ENCODE measurements at places on chromosomes 4 and X. TPM values are rescaled to one million over a fixed set of nuclear protein-coding genes. Genes with fewer than 3 reads are reported as not detected.

C4orf50 gene
- total RNA-seq: not detected

PAGE2 gene
- total RNA-seq: not detected

- DNase-seq: peak; percentile 72
Observed at GRCh38 chr4:5750946-5751665, 40.1 kb downstream of the EVC start.

PRDM5 gene
- total RNA-seq: 9.6 TPM

CHM gene
- total RNA-seq: 23.3 TPM

- DNase-seq: no peak
Observed at GRCh38 chr4:141565379-141566089, 70.8 kb upstream of the IL15 start.

GRCh38 chrX:39759526-39760224, 338.1 kb downstream of the BCOR start:
- no peak for DNase-seq

DNA sequence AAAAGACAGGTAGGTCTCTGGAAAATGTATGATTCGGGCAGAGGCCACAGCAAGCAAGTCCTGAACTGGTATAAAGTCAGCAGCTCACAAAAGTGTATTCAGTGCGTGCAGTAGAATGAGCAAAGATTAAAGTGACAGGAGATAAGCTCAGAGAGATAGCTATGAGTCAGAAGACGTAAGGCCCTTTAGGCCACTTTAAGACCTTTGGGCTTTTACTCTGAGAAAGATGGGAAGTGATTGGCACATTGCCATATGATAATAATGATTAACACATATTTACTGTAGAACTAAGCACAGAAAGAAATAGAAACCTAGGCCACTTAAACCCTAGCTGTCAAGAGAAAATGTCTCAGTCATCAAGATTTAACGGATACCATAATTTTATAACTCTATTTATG, 51.7 kb downstream of the TBCK start:
- no peak for DNase-seq

- peak; percentile 37 for DNase-seq
Observed at GRCh38 chr4:8544282-8544681, 35.9 kb upstream of the GPR78 start.

GRCh38 chrX:78384486-78384885, 57.1 kb upstream of the CYSLTR1 start:
- no peak for DNase-seq

TBX22 gene
- not detected for total RNA-seq

INPP4B gene
- total RNA-seq: 10.4 TPM

- DNase-seq: no peak
Observed at GRCh38 chrX:57587062-57587461, 4.7 kb upstream of the ZXDB start.

GRCh38 chrX:31658360-31658759, 586.5 kb upstream of the FTHL17 start:
- DNase-seq: no peak

GPR119 gene
- total RNA-seq: not detected

- DNase-seq: no peak
Observed at GRCh38 chr4:15270201-15270600, 157.6 kb upstream of the C1QTNF7 start.

DNA sequence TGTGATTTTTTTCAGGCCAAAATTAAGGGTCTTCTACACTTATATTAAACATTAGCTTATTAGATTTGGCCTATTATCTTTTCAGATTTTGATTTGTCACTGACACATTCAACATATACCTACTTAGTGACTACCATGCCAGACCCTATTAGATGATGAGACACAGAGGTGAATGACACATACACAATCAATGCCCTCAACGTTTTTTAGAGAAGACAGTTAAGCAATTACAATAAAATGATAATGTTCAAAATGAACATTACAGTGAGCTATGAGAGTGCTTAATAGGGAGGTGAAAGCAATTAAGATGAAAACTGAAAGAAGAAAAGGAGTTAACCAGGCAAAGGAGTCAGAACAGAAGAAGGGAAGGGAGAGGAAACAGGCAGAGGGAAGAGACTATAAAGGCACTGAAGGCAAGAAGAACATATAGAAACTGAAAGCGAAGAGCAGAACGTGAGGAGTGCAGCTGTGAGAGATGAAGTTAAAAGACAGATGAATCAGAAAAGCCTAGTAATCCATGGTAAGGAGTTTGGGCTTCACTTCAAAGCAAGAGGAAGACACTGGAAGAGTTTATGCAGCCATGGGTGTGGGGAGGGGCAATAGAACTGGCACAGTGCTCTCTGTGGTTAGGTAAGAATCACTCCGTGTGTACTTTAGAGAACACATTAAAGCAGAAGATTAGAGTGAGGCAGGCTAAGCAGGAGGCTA, 119.0 kb downstream of the REELD1 start:
- DNase-seq: no peak

DNA sequence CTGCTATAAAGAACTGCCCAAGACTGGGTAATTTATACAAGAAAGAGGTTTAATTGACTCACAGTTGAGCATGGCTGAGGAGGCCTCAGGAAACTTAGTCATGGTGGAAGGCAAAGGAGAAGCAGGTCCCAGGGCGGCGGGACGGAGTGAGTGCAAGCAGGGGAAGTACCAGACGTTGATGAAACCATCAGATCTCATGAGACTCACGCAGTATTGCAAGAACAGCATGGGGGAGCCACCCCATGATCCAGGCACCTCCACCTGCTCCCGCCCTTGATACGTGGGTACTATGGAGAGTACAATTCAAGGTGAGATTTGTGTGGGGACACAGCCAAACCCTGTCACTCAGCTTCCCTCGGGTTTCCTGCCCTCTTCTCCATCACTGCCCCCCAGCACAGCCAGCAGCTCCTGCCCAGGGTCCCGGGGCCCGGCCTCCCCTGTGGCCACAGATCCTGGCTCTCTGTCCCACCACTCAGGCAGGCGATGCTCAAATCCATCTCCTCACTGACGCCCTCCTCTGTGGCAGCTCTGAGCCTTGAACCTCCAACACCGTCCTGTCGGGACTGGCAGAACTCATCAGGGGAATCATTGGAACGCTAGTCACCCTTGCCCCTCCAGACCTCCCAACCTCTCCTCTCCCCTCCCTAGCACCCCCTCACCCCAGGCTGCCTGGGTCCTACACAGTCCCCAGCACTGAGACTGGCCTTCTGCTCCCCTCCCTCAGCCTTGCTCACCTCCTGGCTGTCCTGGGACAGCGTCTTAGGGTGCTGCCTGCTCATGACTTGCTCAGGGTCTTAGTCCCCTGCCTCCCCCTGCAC, 37.6 kb downstream of the FGFRL1 start:
- peak; percentile 85 for DNase-seq

RASGEF1B gene
- total RNA-seq: 32.5 TPM

DNA sequence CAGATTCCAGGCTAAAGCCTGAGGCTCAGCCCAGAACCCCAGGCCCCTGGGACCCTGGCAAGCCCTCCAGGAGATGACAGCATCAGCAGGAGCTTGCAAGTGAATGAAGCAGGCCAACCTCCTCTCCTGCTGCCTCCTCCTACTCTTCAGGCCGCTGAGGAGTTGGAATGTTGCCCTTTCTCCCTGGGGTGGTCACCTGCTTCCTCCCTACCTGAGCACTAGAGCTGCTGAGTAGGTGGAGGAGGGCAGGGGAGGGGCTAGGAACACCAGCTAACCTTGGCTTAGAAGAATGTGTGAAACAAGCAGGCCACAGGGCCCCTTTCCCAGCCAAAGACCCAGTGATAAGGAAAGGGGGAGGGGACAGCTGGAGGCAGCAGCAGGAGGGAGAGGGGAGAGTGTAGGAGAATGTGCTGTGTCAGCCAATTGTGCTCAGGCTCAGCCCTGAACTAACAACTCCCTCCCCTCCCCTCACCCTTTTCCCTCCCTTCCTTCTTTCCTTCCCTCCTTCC, 58.0 kb downstream of the PJA1 start:
- no peak for DNase-seq

DNA sequence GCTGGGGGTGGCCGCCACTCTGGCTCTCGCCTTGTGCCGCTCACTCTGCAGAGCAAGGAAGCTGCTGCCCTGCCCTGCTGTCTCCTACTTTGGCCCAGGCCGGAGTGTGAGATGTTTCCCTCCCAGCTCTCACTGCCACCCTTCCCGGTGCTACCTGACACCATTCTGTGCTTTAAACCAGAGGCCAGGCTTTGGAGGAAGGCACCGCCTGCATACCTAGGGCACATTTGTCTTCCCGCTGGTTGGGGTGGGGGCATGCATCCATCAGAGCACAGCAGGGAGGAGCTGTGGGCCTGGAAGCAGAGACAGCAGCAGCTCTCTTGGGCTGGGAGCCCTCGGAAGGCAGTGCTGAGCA, 96.9 kb upstream of the PSAPL1 start:
- no peak for DNase-seq

- DNase-seq: no peak
Observed at GRCh38 chr4:827209-828081, 1.5 kb upstream of the CPLX1 start.

DNA sequence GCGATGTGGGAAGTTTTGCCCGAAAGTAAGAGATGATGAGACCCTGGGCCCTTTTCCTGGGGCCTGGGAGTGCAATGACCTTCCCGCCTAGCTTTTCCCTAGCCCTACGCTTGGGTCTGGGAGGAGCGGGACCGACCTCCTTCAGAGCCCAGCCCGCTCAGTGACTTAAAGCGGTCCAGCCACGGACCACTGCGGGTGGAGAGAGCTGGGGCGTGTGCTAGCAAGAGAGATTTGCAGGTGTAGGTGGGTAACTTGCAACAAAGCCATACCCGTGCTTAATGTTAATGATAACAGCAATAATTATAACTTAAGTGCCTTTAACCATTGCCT, 503 bp upstream of the PDE5A start:
- DNase-seq: no peak

DNA sequence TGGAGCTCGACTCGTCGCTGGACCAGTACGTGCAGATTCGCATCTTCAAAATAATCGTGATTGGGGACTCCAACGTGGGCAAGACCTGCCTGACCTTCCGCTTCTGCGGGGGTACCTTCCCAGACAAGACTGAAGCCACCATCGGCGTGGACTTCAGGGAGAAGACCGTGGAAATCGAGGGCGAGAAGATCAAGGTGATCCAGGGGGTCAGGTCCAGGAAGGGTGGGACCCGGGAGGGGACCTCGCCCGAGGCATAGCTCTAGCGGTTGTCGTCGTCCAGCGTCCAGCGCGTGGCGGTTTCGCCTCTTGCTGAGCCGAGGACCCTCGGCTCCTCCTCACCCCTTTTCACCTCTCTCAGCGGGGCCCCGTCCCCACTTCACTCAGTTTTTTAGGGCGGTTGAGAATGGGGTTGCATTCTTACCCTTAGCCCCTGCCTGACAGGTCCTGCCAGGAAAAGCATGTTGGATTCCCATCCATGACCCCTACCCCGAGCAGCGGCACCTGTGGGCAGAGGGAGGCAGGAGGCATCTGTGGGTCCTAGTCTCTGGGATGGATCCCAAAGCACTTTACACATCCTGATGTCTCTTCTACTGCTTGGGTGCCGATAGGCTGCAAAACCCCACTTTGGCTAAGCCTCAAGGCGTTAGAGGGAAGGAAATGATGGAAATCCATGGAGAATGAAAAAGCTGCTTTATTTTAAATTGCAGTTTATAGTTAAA, 524 bp downstream of the RAB33A start:
- DNase-seq: peak; percentile 88

GRCh38 chr4:120018786-120019185, 47.9 kb downstream of the MAD2L1 start:
- DNase-seq: no peak

GRCh38 chr4:169225058-169225751, 45.6 kb downstream of the SH3RF1 start:
- no peak for DNase-seq

DNA sequence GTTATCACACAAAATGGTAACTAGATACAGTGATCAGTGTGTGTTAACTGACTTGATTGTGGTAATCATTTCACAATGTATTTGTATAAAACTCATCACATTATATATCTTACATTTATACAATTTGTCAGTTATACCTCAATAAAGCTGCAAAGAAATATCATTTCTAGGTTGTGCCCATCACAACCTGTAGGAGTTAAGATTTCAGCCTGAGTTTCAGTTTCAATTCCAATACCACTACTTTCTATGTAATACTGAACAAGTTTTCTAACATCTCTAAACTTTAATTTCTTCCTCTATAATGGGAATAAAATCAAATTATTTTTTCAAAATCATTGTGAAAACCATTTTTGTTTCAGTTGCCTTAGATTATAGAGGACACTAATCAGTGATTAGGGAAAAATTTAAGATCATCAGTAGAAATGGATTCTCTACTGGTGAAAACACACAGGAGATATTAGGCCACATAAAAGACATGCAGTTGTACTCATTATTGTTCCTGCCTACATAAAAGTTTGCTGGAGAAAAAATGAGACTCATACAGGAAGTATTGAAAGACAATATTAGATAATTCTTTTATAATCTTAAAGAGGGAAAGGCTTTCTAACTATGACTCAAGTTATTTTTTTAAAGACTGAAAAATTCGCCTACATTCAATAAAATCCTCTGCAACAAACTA, 18.4 kb upstream of the TBC1D1 start:
- DNase-seq: no peak

PAGE4 gene
- not detected for total RNA-seq

- DNase-seq: no peak
Observed at GRCh38 chr4:37981425-37981824, 21.2 kb downstream of the PTTG2 start.

Measured in mesenteric fat pad (tissue), 1 donor.